ENCODE measurements at places on chromosomes 12 and 14.

DNA sequence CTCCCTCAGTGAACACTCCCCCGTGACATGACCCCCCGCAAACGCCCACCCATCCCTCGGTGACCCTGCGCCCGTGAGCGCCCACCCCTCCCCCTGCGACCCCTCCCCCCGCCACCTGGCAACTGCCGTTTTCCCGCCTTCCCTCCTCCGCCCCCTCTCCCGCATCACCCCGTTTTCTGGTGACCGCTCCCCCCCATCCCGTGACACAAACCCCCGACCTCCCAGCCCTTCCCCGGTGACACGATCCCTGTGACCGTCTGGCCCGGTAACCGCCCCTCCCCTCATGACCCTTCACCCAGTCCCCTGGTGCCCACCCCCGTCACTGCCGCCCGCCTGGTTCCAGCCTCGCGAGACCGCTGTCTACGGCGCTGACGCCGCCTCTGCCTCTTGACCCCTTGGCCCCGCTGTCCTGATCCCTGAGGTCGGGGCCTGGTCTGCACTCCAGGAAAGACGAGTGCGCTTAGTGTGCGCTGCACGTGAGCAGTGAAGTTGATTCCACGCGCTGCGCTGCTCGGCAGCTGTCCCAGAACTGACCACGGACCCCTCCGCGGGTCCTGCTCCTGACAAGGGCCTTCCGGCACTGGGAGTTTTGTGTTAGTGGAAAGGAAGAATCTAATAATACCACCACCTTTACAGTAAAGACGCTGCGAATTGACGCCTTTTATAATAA lies 59.4 kb downstream of the DDX51 start:
- peak; percentile 24 for DNase-seq

GRCh38 chr14:57319636-57320192 lies 50.9 kb downstream of the AP5M1 start:
- no peak for DNase-seq

DNA sequence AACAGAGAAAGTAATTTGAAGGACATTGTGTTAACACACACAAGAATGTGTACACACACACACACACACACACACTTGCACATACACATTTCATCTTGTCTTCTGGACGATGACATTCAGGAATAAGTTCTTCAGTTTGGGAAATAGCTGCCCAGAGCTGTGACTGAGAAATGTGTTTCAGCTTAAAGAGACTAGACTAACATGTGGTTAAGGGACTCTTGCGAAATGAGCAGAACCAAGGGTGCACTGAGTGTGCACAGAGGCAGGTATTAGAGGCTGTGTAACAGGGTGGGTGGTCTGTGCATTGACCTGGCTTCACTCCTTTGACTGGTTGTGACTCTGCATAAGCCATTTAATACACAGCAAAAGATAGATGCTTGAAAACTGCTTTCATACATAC lies 29.4 kb upstream of the KCNA5 start:
- no peak for DNase-seq

DNA sequence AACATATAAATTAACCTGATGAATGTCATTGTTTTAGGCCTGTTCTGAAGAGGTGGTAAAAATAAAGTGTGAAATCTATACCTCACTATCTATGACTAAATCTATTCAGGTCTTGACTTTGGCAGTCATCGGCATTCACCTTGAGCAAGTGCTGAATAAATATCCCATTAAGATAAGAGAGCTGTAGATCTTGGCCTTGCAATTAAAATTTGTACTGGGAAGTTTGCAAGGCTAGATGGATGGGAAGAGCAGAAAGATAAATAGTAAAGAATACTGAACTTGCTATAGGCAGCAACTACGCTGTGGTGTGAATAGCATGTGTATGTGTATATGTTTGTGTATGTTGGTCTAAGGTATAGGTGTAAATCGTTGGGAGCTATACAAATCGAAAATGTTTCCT lies 325.9 kb upstream of the PRICKLE1 start:
- DNase-seq = no peak

GRCh38 chr12:9928607-9929006 lies 3.6 kb downstream of the CLEC2A start:
- no peak for DNase-seq

DNA sequence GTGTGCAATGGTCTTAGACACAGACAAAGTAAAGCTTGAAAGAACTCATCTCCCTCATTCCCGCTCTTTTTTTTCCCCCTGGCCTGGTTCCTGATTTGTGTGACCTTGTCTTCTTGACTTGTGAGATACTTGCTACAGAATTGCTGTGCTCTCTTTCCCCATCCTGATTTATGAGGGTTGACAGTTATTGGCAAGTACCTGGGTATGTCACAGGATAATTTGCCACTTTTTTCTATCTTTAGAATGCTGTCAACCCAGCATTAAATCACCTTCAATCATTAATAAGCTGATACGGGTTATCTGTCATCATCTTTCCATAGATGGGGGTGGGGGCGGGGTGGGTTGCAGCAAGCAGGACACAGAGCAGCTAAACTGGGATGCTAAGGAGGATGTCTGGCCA lies 144.4 kb upstream of the PRICKLE1 start:
- DNase-seq = no peak

GRCh38 chr14:89201645-89202044 lies 215.4 kb downstream of the FOXN3 start:
- no peak for DNase-seq

GRCh38 chr12:51589557-51590176 lies 1.4 kb upstream of the SCN8A start:
- no peak for DNase-seq

- DNase-seq = no peak
These were observed 64.9 kb downstream of the FBXO34 start for GRCh38 chr14:55336162-55336561.

DNA sequence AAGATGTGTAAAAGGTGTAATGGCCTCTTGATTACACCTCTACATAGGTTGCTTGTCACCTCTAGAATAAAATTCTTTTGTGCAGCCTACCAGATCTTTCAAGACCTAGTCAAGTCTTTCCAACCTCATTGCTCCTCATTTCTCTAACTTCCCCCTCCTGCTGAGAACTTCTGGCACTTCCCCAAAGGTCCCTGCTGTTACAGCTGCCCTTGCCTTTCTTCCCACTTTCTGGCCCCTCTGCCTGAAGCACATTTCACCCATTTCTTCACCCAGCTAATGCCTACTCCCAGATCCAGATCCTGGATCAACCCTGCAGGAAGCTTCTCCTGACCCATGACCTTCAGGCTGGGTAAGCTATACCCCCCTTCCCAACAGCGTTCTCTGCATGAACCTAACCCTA lies 1.5 kb downstream of the TSHR start:
- DNase-seq = no peak

GRCh38 chr12:25590011-25590721 lies 37.1 kb upstream of the LMNTD1 start:
- no peak for DNase-seq

DNA sequence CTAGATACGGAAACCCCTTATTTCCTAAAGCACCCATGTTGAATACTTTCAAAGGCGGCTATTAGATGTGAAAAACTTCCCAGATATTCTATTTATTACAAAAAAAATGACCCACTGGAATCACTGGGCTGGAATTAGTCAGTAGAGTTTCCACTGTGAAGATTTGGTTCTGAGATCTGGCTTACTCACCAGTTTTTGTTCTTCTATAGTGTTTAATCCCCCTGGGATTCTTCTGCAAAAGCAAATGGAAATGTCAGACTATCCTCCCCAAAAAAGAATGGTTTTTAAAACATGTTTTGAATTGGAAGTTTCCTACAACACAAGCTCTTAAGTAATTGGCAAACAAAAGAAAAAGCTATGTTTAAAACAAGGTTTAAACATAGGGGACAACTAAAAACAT lies 166.4 kb downstream of the STXBP6 start:
- no peak for DNase-seq

DNA sequence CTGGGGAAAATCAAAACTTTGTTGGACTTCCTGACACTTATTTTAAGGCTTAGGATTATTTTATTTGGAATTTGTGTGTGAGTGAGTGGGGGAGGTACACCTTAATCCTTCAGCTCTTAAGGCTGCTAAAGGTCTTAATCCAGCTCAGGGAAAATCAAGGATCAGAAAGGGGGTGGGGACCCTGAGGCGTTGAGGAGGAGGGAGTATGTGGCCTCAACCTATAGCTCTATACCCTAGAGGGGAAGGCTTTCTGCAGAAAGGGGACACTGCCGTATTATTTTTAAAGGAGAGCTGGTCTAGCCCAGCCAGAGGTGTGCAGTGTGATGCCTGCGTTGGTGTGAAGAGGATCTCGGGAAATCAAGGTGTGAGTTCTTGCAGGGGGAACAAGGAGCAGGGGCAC lies 20.0 kb downstream of the IRF2BPL start:
- DNase-seq = no peak

- no peak for DNase-seq
These were observed 243.7 kb downstream of the SLC16A7 start for GRCh38 chr12:59839514-59839913.

GRCh38 chr12:69906411-69907216 lies 81.6 kb downstream of the MYRFL start:
- DNase-seq = no peak

GRCh38 chr14:50954811-50955372 lies 10.6 kb upstream of the PYGL start:
- DNase-seq = no peak

DNA sequence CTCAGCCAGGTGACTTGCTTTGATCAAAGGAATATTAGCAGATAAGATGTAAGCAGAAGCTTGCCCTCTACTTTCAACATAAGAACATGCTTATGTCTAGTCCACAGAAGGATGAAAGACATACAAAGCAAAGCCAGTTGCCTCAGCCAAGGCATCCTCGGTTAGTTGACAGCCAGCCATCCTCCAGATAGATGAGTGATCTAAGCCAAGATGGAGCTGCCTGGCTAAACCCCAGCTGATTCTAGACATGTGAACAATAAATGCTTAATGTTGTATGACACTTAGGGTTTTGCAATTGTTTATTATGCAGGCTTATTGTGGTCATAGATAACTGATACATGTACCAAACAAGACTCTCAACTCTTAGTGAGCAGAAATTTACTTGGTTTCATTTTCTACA lies 157.6 kb upstream of the TMTC2 start:
- no peak for DNase-seq

DNA sequence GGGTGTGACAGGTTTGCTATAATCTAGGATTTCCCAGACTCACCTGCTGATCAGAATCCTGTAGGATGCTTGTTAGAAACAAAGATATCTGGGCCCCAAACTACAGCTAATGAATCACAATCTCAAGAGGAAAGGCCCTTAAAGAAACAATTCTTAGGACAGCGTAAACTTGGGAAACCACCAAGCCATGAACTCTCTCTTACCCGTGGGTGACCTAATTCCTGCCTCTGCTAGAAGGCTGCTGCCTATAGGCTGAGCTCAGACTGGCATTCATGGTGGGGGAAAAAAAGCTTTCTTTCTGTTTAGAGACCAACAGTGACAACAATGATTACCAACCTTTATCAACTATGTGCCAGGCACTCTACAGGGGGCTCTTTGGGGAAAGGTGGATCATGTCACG lies 213.9 kb upstream of the FKBP4 start:
- no peak for DNase-seq

GRCh38 chr12:132560364-132560613 lies 50.1 kb downstream of the LRCOL1 start:
- DNase-seq = no peak

DNA sequence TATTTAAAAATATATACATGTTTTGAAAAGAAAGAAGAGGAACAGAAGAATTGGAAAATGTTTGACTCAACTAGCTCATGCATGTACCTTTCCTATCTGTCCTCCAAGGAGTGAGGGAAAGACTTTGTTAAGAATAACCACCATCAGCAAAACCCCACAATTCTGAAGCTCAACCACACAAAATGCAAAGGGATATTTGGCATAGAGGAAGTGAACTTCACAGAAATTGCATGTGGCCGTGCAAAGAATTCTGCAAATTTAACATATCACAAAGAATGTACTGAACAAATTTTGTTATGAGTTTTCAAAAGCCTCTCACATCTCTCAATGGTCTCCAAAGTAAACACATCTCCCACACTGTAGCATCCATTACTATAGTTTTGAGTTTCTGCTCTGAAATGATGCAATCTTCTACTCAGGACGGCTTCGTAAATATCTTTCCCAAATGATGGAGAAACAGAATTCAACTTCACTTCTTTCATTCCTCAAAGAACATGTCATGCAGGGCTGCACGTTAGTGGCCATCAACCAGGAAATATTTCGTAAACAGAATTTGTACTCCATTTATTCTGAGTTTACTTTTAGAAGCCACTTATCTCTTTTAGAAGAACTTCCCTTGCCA lies 17.6 kb downstream of the DUSP6 start:
- DNase-seq = no peak

GRCh38 chr12:56267443-56268071 lies 815 bp downstream of the COQ10A start:
- DNase-seq = no peak

DNA sequence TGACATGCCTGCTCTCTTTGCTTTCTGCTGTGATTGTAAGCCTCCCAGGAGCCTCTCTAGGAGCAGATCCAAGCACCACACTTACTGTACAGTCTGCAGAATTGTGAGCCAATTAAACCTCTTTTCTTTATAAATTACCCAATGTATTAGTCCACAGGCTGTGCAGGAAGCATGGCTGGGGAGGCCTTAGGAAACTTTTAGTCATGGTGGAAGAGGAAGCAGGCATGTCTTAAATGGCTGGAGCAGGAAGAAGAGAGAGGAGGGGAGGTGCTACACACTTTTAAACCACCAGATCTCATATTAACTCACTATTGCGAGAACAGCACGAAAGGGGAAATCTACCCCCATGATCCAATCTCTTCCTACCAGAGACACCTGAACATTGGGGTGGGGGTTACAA lies 108.9 kb downstream of the DERA start:
- no peak for DNase-seq

GRCh38 chr14:103232831-103233319 lies 101.2 kb upstream of the EIF5 start:
- DNase-seq = no peak

- no peak for DNase-seq
These were observed 20.1 kb downstream of the TMEM63C start for GRCh38 chr14:77201696-77202095.
